ENCODE measurements at places on chromosomes 13 and 19.

GRCh38 chr13:46211116-46211482 is 629 bp upstream of the LRRC63 start:
- DNase-seq, result no peak

DNA sequence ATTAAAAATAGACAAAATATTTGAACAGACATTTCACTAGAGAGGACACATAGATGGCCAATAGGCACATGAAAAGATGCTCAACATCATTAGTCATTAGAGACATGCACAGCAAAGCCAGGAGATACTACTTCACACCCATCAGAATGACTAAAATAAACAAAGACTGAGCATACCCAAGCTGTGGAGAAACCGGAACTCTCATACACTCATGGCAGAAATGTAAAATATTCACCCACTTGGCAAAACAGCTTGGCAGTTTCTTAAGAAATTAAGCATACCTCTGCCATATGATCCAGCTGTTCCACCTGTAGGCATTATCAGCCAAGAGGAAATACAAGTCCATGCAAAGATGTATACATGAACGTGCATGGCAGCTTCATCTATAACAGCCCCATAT is 213.4 kb downstream of the TSHZ3 start:
- DNase-seq, result no peak

DNA sequence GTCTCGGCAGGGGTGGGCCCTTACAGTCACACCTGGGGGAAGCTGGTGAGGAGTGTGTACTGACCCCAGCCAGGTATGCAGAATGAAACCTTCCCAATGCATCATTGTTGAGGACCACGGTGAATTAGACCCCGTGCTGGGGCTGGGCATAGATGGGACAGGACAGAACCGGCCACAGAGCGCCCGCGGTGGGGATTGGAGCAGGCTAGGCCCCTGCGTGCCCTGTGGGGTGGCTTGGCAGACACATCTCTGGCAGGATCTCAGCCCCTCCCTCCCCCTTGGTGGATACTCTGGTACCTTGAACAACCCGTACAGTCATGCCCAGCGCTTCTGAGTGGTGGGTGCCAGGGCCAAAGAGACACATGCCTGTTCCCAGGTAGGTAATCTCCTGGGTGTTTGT is 200.6 kb downstream of the TEX29 start:
- no peak for DNase-seq

- DNase-seq, result no peak
Observed at GRCh38 chr19:42277821-42278451, 8.9 kb downstream of the CIC start.

DNA sequence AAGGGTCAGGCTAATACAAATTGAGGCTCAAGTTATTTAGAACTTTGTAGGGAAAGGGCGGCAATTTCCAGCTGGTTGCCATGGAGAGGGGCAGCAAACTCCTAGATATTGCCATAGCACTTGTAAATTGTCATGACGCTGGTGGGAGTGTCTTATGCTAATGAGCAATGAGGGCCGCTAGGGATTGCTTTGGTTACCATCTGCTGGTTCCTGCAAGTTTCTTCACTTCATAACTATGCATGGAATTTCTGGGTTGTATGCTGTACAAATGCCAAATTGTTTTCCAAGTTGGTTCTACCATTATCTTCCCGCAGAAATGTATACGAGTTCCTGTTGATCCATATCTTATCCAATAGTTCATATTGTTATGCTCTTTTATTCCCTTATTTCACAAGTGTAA is 1339.4 kb downstream of the EFNB2 start:
- DNase-seq, result no peak

- no peak for DNase-seq
Observed at GRCh38 chr19:34075661-34076091, 96.6 kb upstream of the LSM14A start.

DNA sequence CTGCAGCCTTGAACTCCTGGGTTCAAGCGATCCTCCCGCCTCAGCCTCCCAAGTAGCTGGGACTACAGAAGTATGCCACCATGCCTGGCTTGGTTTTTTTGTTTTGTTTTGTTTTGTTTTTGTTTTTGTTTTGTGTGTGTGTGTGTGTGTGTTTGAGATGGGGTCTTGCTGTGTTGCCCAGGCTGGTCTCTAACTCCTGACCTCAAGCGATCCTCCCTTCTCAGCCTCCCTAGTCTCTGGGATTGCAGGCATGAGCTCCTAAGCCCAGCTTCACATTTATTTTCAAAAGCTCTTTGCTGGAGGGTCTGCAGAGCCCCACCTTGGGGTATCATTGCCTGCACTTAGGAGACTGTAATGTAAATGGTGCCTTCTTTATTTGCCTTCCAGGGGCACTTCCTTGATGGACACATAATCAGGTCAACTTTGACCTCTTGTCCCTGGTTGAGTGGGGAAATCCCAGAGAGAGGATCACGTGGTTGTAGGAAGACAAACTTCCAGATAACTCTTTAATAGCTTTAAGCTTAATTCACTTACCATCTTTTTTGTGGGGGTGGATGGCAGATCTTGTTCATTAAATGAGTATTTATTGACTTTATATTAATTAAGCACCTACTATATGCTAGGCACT is 72.9 kb upstream of the NPAS1 start:
- DNase-seq, result no peak

DNA sequence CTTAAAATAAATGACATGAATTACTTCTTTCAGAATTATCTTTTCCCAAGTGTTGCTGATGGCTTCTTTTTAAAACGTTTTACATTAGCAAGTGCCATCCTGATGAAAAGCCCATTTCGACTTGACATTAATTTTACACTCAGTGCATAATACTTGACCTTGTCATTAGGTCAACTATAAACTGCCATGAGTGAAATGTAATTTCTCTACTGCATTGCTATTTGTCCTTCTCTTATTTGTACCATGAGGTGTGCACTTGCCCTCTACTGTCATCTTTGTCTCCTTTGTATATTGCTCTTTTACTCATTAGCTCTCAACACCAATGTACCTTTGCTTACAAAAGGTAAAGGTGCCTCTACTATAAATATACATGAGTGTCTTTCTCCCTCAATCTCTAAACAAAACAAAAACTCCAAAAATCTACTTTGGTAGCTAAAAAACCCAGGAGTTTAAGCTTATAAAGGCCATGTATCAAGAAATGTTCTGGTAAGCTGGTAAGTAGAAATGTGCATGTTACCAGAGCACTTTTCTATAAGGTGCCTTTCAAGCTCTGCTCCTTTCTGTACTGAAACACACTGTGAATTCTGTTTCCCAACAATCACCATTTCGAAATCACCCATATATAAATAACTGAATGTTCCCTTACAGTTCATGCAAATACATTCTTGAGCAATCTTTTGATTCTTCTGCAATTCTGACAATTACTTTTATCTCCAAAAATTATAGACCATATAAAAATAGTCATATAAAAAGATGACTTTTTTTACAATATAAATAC is 351.4 kb downstream of the SLITRK5 start:
- DNase-seq, result no peak

DNA sequence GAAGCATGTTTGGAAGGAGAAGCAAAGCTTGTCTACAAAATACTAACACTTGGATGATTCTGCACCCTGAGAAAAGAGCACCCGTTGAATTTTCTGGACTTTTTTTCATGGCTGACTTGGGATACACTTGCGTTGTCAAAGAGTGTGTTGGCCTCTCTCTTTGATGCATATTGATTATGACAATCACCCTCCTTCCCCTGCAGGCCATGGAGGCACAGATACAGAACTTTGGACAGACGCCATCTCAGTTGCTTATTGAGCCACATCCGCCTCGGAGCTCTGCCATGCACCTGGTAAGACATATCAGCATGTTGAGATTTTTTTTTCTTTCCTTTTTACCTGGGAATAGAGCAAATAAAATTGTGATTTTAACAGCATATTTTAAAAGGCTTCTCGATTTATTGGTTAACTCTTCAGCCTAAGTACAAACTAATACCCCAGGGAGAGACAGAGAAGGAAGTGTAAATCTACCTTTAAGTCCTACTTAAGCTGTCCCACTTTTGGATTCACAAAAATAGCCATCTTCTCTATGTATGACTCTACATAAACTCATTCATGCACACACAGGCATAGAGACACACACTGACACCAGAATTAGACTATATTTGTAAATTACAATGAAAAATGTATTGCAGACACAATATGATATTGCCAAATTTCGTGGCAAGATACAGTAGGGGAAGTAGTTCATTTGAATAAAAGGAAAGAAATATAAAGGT is 169.7 kb upstream of the MAB21L1 start:
- DNase-seq, result no peak

- DNase-seq, result no peak
Observed at GRCh38 chr13:23146006-23146405, 34.8 kb upstream of the SGCG start.

GRCh38 chr13:46516599-46517338 is 36.2 kb upstream of the LRCH1 start:
- DNase-seq, result no peak

DNA sequence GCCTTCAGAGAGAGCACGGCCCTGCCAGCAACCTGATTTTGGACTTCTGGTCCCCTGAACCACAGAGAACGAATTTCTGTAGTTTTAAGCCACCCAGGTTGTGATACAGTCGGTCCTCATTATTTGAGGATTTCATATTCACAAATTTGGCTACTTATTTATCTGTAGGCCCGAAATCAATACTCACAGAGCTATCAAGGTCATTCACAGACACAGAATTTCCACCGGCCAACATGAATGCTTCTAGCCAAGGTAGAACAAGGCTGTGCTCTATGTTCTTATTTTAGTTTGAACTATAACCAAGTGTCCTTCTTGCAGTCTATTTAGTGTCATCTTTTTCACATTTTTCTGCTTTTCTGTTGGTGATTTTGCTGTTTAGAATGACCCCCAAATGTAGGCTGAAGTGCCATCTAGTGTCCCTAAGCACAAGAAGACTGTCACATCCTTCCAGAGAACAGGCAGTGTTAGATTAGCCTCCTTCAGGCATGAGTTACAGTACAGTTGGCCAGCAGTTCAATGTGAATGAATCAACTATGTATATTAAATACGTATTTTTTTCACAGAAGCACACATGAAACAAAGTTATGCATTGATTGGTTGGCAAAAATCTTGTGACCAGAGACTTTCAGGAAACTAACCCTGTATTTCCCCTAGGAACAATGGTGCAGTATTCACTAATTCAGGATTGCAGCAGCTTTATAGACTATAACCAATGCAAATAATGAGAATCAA is 63.5 kb downstream of the C13orf42 start:
- no peak for DNase-seq

DNA sequence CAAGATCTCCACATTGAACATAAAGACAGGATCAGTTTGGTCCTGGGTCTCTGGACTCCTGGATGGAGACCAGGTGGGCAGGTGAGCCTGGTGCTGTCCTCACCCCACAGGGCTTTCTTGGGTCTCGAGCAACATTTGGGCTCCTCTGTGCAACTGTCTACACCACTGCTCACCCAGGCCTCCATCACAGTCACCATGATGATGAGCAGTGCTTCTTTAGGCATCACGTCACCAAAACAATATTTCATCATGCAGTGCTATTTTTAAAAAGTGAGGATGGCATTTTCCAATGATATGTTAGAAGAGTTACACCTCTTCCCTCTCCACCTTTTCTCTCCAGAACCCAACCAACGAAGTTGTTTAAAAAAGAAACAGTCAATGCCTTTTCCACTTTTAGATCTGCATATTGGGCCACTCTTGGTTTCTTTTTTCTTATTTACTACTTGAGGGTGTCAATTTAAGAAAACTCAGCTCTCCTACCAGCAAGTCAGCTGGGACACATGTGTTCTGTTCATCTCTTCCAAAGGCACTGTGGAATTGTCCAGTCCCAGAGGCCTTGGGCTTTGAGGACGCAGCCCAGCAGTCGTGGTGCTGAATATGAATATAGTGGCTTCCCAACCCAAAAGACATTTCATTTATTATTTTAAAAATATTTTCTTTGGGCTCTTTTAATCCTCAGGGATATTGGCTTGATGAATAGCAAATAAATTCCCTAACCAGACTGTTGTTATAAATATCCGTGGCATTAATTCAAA is 405.7 kb downstream of the KCNRG start:
- DNase-seq, result no peak

- no peak for DNase-seq
Observed at GRCh38 chr13:59301174-59301567, 862.6 kb downstream of the DIAPH3 start.

GRCh38 chr13:27211771-27212364 is 39.5 kb upstream of the RPL21 start:
- no peak for DNase-seq

- no peak for DNase-seq
Observed at GRCh38 chr13:26246154-26246553, 7.8 kb upstream of the CDK8 start.
